H7 (cell line): ENCODE measurements at places on chromosomes 12 and 14.

DNA sequence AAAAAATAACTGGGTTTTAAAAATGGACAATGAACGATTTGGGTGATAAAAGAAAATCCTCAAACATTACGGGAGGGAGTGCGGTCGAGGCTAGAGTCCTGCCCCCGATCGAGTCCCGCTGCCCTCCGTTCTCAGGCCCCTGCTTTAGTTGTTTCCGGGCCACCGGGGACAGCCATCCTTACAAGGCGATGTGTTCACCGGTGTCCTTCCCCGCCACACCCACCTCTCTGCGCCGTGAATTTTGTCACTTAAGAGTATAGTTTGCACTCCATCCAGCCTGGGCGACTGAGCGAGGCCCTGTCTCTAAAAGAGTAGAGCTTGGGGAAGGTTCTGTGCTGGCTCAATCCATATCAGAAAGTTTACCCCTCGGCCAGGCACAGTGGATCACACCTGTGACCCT is 2.9 kb downstream of the ULK1 start:
- peak; percentile 50 for DNase-seq

GRCh38 chr12:26101763-26102162 is 23.1 kb downstream of the BHLHE41 start:
- DNase-seq, result no peak

DNA sequence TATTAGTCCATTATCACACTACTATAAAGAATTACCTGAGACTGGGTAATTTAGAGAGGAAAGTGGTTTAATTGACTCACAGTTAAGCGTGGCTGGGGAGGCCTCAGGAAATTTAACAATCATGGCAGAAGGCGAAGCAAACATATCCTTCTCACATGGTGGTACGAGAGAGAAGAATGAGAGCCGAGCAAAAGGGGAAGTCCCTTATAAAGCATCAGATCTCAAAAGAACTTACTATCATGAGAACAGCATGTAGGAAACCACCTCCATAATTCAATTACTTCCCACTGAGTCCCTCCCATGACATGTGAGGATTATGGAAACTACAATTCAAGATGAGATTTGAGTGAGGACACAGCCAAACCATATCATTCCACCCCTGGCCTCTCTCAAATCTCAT is 422.6 kb downstream of the MDGA2 start:
- DNase-seq, result no peak

- DNase-seq, result no peak
Observed at GRCh38 chr14:65906948-65907347, 494.4 kb downstream of the FUT8 start.

- DNase-seq, result no peak
Observed at GRCh38 chr12:1702713-1703112, 11.8 kb downstream of the ADIPOR2 start.

- peak; percentile 69 for DNase-seq
Observed at GRCh38 chr14:96177766-96178375, 26.8 kb upstream of the BDKRB2 start.

GRCh38 chr12:85281636-85282312 is 1.8 kb downstream of the ALX1 start:
- DNase-seq, result no peak

- DNase-seq, result no peak
Observed at GRCh38 chr12:64009321-64010068, 165.0 kb downstream of the SRGAP1 start.

GRCh38 chr14:68786491-68787091 is 6.3 kb downstream of the ZFP36L1 start:
- DNase-seq, result peak; percentile 59

- DNase-seq, result no peak
Observed at GRCh38 chr14:30813216-30813615, 61.1 kb upstream of the COCH start.

GRCh38 chr12:76764856-76765255 is 941 bp downstream of the ZDHHC17 start:
- no peak for DNase-seq

DNA sequence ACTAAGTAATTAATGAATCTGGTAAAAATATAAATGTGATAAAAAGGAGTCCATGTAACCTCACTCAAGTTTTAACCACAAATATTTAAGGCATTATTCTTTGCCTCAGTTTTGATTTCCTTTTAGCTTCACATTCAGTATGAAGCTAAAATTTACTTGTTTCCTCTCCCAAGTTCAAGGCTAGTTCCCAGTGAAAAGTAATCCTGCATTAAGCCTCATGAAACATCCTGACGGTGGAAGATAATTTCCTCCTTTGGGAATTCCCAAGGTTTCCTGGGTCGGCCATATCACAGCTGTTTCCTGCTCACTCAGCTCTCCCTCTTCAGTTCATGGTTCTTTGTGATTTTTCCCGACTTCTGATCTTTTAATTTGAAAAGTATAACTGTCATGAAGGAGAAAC is 1256.8 kb upstream of the FLRT2 start:
- DNase-seq, result no peak

DNA sequence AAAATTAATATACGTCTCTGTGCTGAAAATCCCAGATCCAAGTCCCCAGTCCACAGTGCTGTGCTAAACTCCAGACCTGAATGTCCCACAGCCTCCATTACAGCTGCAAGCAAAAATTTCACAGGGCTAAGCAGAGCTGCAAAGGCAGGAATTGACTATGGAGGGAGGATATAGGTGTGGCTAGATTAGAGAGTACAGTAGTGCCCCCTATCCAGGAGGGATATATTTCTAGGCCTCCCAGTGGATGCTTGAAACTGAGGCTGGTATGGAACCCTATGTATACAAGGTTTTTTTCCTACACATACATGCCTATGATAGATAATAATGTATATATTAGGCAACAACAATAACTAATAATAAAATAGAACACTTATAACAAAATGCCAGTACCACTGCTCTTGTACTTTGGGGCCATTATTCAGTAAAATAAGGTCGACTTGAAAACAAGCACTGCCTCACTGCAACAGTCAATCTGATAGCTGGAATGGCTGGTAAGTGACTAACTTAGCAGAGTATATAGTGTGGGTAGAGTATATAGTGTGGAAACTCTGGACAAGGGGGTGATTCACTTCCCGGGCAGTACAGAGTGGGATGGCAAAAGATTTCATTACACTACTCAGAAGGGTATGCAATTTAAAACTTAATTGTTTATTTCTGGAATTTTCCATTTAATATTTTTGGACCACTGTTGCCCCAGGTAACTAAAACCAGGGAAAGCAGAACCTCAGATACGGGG is 82.7 kb downstream of the C14orf132 start:
- DNase-seq, result no peak

GRCh38 chr14:70148911-70149595 is 39.7 kb downstream of the SLC8A3 start:
- no peak for DNase-seq

DNA sequence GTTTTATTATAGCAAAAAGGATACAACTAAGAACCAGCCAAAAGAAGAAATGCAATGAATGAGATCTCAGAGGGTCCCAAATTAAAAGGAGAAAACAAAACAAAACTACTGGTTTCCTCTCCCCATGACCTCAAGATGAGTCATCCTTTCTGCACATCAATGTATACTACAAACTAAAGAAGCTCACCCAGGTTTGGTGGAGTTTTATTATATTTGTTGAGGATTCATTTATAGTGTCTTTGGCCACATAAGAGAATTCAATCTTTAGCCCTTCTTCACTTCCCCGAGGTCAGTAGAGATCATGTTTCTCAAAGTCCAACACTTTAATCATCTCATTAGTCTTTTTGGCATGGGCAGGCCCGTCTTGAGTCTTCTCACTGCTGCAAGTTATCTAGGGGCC is 210.6 kb downstream of the SLC6A15 start:
- DNase-seq, result no peak

DNA sequence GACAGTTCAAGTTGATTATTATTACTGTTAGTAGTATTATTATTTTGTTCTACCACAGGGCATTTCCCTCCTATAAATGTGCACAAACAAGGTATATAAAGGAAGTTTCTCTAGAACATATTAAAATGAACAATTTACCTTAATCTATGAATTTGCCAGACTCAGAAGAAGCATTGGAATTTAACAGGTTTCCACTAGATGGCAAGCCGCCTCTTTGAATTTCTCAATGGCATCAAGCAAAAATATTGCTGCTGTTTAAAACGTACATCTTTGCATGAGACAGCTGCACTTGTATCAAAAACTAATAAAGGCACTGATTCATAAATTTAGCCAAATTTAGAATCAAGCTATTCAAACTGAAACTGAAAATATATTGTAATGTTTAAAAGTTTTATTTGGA is 34.6 kb upstream of the MIS18BP1 start:
- DNase-seq, result no peak

- peak; percentile 88 for DNase-seq
Observed at GRCh38 chr14:23365036-23365731, at the start of gene EFS. Gene EFS (minus strand): TSS chr14:23365172. CDS start chr14:23365025, 147 bp downstream.

DNA sequence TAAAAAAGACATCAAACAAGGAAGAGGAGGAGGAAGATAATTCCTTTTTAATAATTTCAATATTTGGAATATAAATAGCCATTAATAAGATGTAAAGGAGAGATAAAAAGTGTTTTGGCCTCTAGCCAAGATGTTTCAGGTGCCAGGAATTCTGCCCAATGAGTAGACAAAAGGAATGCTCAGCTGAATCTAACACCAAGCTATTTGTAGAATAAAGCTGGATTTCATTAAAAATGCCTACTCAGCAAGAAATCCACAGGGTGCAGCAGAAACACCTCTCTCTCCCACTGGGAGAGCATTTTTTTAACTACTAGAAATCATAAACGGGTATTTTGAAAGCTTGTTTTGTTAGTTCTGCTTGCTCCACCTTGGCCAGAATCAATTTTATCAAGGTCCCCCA is 4.1 kb upstream of the STAB2 start:
- no peak for DNase-seq

- no peak for DNase-seq
Observed at GRCh38 chr12:75960954-75961661, 70.5 kb downstream of the PHLDA1 start.

- DNase-seq, result no peak
Observed at GRCh38 chr12:75437564-75437963, 43.0 kb upstream of the GLIPR1 start.

DNA sequence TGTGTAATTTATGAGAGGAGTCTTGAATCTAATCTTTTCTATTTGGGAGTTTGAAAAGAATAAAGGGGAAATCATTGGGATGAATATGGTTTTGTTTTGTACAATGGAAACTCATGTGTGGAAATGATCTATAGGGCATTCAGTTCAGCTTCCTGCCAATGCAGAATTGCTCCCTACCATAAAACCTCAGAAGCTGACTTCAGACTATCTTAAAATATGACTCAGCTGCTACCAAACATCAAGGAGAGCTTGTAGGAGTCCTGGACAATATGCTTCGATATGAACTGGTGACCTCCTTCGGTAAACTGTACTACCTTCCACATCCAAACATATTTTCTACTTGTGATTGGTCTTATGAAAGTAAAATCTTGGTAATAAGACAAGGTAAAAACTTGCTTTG is 160.6 kb downstream of the CAPZA3 start:
- no peak for DNase-seq

- DNase-seq, result no peak
Observed at GRCh38 chr14:89178800-89179535, 238.1 kb downstream of the FOXN3 start.

- DNase-seq, result no peak
Observed at GRCh38 chr12:112908548-112908947, 1.8 kb downstream of the OAS1 start.

DNA sequence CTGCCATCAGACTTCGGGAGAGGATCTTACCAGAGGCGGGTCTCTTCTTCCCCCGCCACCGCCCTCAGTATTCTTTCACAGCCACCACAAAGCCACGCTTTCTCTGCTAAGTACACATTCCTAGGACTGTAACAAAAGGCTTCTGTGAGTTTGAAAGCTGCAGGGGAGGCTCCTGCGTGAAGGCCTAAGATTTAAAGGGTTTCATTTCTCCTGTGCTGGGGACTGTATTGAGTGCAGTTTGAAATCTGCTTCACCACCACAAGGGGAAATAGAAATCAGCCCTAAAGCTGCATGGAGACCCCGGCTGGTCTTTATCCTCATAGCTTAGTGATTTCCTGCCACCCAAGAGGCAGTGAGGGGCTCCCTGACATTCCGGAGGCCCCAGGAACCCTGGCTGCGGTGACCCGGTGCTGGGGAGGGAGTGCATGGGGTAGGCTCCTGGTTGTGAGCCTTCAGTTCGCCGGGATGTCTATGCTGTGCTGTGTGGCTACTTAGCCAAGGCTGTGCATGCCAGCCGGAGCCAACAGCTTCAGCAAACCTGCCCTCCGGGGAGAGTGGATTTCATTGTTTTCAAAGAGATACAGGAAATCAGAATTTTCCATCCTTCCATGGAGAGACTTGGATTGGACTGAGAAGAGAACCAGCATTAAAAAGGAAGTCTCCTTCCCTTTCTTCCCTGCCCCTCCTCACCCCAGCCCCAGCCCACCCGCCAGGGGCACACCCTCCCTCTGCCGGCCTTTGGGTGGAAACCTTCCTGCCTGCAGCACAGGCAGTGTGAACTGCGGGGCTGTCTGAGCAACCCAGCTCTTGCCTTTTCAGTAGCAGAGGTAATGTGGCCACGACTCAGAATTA is 163.3 kb downstream of the ETV6 start:
- DNase-seq, result peak; percentile 64

DNA sequence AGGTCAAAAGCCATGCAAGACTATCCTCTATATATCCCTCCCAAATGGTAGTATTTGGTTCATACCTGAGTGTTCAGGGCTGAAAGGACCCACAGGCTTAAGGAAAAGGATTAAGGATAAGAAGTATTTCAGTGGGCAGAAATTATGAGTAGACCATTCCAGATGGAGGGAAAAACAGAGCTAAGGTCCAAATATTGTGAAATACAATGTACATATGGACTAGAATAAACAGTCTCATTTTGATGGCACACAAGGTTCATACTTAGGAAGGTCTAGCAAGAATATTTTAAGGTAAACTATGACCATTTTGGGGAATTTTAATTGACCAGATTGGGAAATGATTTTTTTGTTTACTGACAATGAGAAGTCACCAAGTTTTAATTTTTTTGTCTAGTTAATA is 124.6 kb downstream of the PRKD1 start:
- no peak for DNase-seq

DNA sequence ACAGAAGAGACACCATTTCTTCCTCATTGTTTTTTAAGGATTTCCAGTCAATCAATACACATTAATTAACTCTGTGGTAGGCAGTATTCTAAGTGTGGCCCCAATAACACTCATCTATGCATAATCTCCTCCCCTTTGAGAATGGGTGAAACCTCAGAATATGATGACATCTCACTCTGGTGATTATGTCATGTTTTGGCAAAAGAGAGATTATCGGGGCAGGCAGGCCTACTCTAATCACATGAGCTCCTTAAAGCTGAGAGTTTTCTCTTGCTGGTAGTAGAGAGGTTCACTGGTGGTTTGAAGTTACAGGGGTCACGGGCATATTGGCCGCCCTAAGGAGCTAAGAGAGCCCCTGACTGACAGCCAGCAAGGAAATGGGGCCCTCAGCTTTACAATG is 7.1 kb upstream of the LGMN start:
- DNase-seq, result no peak

DNA sequence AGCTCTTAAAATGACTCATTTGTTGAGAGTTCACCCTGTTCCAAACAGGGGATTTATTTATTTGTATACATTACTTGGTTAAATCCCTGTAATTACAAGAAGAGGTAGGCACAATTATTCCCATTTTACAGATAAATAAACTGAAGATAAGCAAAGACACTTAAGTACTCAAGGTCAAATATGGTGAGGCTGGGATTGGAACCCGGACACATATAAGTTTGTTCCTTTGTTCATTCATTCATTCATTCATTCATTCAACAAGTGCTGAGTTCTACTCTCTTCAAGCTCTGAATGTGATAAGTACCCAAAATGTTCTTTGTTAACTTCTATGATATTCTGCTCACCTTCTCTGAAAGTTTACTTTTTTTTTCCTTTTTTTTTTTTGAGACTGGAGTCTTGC is 2.4 kb upstream of the TRIM9 start:
- no peak for DNase-seq
